DND-41 (cell line): ENCODE measurements at places on chromosomes 1 and 21.
A peak's percentile ranks its signal among the peaks of the same experiment; 100 is the strongest.

GRCh38 chr1:242005866-242006535 lies 7.1 kb upstream of the MAP1LC3C start:
- DNase-seq = no peak

GRCh38 chr21:28900481-28900880 lies 92.2 kb downstream of the LTN1 start:
- DNase-seq = no peak

DNA sequence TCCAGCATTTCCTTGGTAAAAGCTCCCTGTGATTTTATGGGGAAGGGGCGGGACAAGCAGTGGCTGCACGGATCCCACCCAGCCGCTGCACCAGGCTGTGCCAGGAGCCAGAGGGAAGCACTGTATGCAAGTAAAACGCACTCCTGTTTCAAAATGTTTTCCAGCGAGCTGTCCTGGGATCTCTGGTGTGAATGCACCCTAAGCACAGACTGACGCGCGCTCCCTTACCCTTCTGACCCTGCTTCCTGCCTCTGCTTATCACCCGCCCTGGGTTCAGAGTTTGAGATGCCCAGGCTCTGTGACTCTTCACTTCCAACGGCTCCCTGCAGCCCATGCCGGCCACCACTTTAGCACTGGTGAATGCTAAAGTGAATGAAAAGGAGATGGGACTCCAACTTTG lies 131.2 kb downstream of the RHOU start:
- no peak for DNase-seq

- no peak for DNase-seq
These were observed 146.1 kb upstream of the RUNX1 start for GRCh38 chr21:35195232-35195631.

- no peak for DNase-seq
These were observed 42.6 kb upstream of the CTPS1 start for GRCh38 chr1:40936931-40937339.

DNA sequence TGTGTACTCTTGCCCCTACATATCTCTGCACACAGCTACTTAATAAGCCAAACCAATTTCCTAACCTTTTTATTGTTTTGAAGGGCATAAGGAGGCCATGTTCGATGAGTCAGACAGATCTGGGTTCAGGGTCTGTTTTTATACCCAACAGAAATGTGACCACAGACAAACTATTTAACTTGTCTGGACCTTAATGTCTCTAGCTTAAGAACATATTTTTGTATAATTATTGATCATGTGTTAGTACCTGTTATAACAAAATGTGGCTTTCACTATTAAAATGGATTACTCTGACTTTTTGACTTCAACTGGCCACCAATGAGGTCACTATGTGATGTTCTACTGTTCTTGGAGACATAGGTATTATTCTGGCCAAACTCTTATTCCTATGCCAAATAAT lies 507.8 kb upstream of the USP24 start:
- DNase-seq = no peak

GRCh38 chr1:164477343-164477742 lies 81.6 kb upstream of the PBX1 start:
- no peak for DNase-seq

DNA sequence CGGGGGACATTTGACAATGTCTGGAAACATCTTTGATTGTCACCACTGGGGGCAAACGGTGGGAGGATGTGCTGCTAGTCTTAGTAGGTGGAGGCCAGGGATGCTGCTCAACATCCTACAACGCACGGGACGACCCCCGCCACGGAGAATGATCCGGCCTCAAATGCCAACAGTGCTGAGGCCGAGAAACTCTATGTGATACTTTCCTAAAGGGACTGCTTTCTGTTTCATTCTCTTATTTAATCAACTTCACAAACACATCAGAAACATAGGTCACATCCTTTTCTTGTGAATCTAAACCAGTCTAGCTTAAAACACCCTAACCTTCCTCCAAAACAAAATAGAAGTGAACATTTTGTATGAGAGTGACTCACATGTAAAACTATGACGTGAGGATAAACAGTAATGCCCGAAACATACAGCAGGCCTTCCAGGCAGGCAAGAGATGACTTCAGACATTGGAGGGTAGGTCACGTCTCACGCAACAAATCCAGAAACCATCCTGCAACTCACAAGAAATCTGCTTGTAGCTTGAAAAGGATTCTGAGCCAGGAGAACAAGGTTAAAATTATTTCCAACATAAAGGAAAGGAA lies 37.2 kb upstream of the ETS2 start:
- DNase-seq = peak; percentile 44

DNA sequence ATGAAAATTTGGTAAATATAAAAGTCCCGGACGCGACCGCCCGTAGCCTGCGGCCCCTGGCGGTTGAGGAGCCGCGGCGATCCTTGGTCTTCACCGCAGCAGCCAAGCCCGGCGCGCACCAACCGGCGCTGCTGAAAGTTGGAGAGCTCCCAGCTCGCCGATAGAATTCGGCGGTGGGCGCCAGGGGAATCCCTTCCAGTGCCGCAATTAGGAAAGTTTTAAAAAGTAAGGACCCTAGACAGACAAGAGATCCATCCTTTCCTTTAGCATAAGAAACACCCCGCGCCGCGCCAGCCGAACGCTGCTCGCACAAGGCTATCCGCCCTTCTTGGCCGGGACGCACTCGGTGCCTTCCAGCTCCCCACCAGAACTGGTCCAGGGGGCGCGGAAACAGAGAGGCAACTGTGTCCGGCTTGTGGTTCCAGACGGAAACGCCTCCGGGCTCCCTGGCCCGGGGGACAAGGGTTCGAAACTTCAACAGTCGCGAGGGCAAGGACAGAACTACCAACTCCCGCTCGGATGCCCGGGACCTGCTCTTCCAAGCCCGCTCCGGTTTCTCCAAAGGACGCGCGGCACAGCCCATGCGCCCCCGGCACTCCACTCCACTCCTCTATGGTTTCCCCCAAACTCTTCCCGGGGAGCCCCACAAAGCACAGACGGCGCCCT lies 1.7 kb downstream of the FAM78B start:
- DNase-seq = no peak

GRCh38 chr1:171280599-171280998 lies 32.3 kb downstream of the FMO1 start:
- DNase-seq = no peak

DNA sequence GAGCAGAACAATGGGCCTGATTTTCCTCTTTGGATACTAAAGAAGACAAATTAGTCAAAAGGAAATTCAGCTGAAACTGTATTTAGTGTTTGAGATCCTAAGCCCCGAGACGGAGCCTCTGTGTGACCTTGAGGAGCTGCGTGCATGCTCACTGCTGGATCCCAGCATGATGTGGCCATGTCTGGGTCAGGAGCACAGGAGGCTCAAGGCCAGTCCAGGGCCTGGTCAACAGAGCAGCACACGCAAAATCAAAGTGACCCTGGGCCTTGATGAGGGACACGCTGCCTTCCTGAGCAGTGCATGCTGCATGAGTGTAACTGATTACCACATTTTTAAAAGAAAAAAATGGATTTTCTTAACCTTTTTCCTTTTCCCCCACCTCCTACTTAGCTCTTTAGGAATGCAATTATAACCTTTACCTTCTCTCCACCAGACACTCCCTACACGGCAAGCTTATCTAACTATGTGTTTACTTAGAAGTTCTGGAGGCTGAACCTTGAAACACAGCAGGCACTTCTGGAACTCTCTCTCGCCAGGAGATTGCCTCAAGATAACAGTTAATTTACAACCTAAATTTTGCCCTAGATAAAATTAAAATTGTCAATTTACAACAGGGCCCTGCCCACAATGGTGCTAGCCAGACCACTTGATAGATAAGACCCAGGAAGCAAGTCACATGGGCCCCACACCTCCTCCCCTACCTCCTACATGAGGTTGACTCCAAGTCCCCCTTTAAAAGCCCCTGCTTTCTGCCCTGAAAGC lies 144.6 kb downstream of the LRIG2 start:
- DNase-seq = no peak

- no peak for DNase-seq
These were observed 19.6 kb downstream of the OLIG1 start for GRCh38 chr21:33089395-33090119.

GRCh38 chr1:94753171-94753972 lies 66.8 kb upstream of the SLC44A3 start:
- no peak for DNase-seq

- no peak for DNase-seq
These were observed 66.7 kb downstream of the NME7 start for GRCh38 chr1:169300854-169301253.

- DNase-seq = no peak
These were observed 26.6 kb downstream of the A3GALT2 start for GRCh38 chr1:33294071-33295010.

GRCh38 chr21:45748593-45748992 lies 105.1 kb downstream of the PCBP3 start:
- no peak for DNase-seq

DNA sequence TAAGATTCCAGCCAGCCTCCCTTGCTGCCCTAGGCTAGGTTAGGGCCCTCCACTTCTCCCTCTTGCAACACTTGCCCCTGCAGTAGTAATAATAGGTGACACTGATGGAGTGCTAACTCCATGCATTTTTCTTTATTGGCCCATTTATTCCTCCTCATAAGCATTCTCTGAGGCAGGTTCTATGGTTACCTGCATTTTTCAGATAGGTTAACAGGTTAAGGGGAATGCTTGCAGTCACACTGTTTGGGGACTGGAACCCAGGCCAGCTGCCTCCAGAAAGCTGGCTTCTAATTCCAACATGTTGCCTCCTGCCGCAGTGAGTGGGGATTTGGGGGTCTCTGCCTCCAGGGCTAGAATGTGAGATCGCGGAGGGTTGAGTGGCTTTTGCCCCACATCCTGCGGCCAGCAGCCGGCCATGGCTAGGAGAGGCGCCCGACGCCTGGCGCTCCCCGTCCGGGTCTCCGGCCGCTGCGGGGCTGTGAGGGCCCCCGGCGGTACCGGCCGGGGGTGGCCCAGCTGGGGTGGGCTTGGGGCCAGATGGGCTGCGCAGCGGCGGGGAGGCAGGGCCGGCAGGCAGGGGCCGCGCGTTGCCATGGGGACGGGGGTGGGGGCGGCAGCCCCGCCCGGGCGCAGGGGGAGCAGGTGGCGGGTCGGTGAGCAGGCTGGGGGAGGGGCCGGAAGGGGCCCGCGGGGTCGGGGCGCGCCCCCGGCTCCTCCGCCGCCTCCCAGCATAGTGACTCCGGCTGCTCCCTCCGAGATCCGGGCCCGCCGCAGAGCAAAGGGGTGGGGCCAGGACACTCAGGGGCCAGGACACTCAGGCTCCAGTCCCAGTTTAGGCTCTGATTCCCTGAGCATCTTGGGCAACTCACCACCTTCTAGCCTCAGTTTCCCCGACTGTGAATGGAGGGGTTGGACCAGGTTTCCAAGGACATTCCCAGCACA lies 68.4 kb upstream of the SSBP3 start:
- DNase-seq = peak; percentile 90

DNA sequence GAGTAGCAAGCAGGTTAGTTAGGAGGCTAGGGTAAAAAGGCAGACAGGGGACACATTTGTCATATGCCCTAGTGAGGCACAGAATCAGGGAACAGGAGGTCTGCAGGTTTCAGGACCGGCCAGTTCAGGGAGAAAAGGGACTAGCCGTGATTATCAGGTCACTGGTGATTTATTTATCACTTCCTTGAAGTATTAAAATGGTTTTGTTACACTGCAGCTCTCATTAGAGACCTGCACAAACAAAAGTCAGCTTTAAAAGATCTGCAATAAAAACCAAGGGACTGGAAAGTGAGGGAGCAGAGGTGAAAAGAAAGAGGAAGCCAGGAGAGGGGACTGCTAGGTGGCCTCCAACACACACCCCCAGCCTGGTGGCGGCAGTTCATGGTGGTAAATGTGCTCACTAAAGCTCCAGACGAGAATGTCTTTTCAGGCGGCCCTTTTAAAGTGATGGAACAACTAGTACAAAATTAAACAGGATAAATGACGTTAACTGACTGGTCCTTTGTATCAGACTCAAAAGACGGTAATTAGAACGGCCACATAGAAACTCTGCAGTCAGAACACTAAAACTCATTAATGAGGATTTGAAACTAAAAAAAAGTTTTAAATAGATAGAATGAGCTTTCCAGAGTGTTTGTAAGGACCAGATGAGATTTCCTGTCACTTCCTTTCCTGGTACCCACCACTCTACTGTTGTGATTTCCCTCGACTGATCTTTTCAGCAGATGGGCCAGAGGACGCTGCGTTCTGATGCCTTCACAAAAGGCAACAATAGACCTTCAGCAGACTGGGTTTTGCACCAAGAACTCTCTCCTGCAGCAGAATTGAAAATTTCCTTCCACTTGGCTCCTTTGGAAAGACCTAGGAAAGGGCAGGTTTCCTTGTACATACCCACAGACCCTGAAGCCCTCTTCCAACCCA lies 136.8 kb downstream of the NTPCR start:
- no peak for DNase-seq

DNA sequence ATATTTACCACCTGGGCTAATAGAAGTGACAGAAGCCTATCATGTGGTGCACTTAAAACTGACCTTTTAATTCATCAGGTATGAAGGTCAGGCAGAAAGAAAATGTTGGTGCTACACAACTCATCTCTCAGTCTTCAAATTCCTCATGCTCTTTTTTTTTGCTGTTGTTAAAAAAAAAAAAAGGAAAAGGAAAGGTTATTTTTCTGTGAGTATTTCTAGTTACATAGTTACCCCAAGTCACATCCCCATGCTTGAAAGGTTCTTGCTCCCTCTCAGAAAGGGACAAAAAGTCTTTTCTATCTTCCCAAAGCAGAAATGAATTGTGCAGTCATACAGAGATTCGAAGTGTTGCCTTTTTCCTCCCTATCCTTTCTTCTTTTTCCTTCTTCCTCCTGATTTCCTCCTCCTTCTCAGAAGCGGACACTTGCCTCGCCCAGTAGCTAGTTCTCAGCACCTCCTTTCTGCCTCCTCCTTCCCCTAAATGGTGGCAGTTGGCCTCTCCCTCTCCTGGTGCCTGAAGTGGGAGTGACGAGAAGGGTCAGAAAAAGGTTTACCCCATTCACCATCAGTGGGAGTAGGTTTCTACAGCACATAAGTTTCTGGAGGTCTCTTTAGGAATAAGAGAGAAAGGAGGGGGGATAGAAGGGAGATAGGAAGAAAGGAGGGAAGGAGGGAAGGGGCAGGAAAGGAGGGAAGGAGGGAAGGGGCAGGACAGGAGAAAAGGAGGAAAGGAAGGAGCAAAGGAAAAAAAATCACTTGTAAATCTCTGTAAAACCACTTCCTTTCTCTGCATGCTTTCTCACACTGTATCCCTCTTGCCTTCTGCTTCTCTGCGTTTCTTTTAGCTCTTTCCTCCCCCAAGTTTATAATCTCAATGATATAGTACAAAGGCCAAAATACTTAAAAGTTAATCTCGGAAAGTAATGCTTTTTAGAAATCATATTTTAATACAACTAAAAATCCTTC lies 20.4 kb upstream of the C1orf105 start:
- DNase-seq = no peak

DNA sequence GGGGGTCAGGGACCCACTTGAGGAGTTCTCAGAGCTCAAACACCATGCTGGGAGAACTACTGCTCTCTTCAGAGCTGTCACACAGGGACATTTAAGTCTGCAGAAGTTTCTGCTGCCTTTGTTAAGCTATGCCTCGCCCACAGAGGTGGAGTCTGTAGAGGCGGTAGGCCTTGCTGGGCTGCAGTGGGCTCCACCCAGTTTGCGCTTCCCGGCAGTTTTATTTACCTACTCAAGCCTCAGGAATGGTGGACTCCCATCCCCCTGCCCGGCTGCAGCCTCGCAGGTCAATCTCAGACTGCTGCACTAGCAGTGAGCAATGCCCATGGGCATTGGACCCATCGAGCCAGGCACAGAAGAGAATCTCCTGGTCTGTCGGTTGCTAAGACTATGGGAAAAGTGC lies 706.4 kb downstream of the LRRIQ3 start:
- no peak for DNase-seq
